ENCODE measurements at places on chromosomes 2 and 18. TPM values are rescaled to one million over a fixed set of nuclear protein-coding genes. Genes with fewer than 3 reads are reported as not detected.

- no peak for DNase-seq
Observed at GRCh38 chr2:184270660-184271059, 327.7 kb upstream of the ZNF804A start.

GRCh38 chr2:19899985-19900930 lies 1.5 kb downstream of the TTC32 start:
- DNase-seq = no peak

ATRAID gene
- 44.9 TPM for total RNA-seq

GRCh38 chr2:112166806-112167499 lies 28.8 kb downstream of the FBLN7 start:
- DNase-seq = no peak

- peak; percentile 66 for DNase-seq
Observed at GRCh38 chr2:238864207-238865014, 16.5 kb downstream of the TWIST2 start.

FOXI3 gene
- total RNA-seq = not detected

DNA sequence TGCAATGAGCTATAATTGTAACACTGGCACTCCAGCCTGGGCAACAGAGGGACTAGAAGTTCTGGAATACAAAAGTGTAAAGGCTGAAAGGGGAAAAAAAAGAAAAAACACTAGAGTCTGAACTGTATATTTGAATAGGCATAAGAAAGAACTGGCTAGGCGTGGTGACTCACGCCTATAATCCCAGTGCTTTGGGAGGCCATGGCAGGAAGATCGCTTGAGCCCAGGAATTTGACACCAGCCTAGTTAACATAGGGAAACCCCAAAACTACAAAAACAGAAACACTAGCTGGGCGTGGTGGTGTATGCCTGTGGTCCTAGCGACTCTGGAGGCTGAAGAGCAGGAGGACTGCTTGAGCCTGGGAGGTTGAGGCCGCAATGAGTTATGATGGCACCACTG lies 70.6 kb downstream of the SAP130 start:
- no peak for DNase-seq

UGT1A8 gene
- not detected for total RNA-seq

DNA sequence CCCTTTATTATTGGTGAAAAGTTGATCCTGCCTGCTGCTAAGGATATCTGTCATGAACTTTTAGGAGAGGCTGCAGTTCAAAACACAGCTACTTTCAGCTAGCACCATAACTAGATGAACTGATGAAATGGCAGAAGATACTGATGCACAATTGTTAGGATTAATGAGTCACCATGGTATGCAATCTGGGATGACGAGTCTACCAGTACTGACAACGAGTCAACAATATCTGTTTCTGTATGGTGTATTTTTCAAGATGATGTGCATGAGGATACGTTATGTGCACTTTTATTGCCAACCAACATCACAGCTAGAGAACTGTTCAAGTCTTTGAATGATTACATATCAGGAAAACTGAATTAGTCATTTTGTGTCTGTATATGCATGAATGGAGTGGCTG lies 68.7 kb downstream of the NETO1 start:
- no peak for DNase-seq

DNA sequence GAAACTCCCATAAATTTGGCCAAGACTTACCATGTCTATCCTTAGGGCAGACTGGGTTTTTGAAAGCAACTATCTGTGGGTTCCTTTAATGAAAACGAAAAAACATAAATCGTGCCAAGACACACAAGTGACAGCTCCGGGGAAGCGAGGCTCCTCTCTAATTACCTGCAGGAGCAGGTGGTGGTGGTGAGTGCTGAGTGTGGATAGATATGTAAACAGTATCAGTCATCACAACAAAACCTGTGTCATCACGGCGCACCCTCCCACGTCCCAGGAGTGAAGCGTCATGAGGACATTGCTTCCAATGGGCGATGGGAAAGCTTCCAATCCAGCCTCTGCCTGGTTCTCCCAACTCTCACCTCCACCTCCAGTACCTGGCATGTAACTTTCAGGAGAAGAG lies 31.3 kb downstream of the ACKR3 start:
- no peak for DNase-seq

DNA sequence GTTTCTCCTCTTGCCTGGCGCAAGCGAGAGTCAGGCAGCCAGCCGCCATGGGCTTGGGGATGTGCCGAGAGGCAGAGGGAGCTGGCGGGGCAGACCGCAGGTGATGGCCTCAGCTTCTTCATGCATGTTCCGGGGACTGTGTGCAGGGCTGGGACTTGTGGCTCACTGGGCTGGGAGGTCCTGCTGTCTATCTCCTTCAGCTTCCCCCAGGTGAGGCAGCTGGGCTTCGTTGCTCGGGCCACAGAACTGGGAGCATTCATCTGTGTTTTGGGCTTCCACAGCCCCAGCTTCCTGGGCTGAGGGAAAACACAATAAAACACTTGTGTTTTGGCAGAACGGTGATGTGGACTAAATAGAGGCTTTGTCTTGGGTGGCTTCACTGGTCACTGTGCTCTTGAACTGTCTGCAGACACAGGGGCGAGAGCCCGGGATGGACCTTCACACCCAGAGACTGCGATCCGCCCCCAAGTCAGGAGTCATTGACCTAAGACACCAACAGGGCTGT lies 93.5 kb downstream of the DYSF start:
- DNase-seq = no peak

GPAT2 gene
- total RNA-seq = 3.1 TPM

- DNase-seq = no peak
Observed at GRCh38 chr2:73969356-73969755, 15.4 kb upstream of the TET3 start.

DNA sequence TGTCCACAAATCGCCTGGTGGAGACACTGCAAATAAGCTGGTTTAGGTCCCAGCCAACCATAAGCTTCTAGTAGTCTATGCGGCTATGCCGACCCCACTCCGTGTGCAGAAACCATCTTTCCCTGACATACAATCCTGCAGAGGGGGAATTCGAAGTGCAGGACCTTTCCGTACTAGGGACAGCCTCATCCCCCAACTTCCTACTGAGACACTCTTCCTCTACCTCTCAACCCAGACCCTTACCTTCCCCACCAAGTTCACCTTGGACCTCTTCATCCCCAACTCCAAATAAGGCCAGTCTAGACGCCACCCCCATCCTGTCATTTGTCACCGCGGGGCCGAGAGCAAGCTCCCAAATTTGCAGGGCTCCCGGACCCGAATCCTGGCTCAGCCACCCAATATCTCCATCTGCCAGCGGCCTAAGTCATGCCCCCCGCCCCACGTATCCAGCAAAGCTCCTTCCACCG lies 496 bp downstream of the SUCLG1 start:
- peak; percentile 53 for DNase-seq

DNA sequence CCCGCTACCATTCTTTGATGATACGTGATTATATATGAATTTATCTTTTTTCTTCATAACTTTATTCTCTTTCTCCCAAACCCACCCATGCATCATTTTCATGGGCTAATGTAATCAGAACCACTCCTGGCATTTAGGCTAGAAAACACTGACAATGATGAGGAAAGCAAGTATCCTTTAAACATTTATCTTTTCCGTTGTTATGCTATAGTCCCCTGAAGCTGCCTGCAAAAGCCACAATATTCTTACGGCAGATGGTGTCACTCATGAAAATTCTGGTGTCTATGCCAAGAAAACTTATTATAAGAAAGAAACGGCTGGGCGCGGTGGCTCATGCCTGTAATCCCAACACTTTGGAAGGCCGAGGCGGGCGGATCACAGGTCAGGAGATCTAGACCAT lies 221.8 kb upstream of the CTAGE1 start:
- DNase-seq = no peak

- no peak for DNase-seq
Observed at GRCh38 chr18:74626049-74626874, 28.6 kb downstream of the ZNF407 start.

- DNase-seq = no peak
Observed at GRCh38 chr2:4964579-4964978, 727.6 kb upstream of the SOX11 start.

DNA sequence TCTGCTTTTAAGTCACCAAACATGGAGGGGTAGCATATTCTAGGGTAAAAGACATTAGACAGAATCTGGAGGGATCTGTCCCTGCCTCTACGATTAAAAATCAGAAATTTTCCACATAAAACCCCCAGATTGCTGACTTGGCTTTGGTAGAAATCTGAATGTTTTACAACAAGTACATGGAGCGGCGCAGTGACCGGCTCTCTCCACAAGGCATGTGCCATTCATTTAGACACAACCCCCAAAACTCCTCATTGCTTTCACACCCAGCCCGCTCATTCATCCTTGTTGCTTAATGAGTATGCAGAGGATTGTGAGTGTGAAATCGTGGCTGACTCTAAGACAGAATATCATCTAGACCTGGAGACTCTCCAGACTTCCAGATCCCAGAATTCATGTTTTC lies 140.6 kb downstream of the CNTNAP5 start:
- no peak for DNase-seq

DNA sequence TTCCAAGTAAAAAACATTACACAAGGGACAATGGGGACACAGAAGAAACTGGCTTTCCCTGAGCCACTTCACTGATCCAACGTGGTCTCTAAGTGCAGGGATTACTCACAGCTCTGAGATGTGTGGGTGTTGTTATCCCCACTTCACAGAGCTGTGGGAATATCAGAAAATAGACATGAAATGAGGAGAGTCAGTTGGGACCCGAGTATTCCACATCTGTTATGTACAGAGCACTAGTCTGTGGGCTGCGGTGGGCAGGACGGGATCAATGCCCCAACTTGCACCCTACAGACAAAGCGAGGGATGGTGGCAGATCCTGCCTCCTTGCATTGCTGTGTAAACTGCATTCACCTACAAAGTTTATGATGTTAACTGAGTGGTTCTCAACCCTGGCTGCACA lies 11.7 kb downstream of the LAMA1 start:
- no peak for DNase-seq

DNA sequence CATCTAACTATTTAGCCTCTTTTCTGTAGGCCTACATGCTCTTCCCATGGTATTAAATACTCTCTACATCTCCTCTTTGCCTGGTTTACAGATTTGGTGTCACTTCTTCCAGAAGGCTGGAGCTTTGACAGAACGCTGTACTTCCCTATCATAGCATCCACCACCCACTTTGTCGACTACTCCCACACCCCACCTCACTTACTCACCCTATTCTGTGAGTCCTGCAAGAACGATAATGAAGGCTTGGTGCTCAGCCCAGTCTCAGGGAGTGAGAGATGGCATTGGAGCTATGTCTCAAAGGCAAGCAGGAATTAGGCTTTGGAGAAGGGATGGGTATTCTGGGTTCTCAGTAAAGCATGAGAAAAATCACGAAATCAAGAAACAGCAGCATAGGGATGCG lies 20.3 kb upstream of the KDM3A start:
- no peak for DNase-seq

DNA sequence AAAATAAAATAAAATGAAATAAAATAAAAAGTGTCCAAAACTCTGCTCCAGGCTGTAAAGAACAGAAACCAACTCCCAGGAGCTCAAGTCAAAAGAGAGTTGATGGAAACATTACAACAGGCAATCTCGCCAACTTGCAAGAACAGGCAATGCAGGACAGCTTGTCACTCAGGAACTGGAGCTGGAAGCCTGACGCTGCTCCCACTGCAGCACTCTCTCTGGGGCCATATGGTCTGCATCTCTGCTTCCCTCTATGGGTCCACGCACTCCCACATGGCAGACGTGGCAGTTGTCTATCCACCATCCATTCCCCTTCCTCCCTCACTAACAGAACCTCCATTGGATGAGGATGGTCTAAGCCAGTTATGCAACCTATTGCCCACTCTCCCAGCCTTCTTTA lies 23.3 kb upstream of the ARPC2 start:
- DNase-seq = no peak

GRCh38 chr18:27985832-27986231 lies 191.1 kb downstream of the CDH2 start:
- DNase-seq = no peak

Data from liver (tissue), 10 donors.